ENCODE measurements at places on chromosomes 3 and 15.

DNA sequence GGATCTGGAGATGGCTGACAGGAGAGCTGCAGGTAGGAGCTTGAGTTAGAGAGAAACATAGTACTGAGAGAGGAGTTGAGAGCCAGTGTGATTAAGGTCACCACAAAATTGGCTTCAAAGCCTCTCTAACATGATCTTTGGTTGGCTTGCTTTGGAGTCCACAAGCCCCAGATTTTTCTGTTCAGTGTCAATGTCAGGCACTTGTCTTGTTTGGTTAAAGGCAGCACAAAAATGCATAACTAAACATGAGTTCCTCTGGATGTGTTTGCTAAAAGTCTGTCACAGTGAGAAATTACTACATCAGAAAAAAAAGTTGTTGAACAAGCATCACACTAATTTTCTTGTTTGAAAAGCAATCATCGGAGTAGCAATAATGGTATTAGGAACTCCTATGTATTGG, 440.5 kb downstream of the NTRK3 start:
- DNase-seq = no peak
- H3K4me3 ChIP-seq = no peak overlapping the region
- H3K4me1 ChIP-seq = no peaks in the 10 kb centered on the region
- H3K27me3 ChIP-seq = no peaks in the 10 kb centered on the region
- no peaks in the 10 kb centered on the region for H3K36me3 ChIP-seq

DNA sequence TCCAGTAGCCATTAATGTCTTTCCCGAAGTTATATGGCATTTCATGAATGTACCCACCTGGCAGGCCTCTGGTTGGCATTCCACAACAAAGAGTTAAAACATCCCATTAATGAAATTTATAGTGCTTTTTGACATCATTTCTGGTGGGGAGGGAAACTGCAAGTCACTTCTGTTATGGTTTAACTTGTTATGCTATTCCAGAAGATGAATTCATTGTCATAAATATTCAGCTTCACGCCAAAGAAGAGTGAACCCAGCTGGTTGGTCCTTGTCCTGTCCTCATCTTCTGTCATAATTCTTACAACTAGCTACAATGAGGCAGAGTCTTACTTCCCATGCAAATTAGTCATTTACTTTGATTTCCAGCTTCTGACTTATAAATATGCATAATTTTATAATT, 471.5 kb downstream of the FGF12 start:
- no peak overlapping the region for H3K4me3 ChIP-seq
- H3K27ac ChIP-seq = no peak overlapping the region
- no peaks in the 10 kb centered on the region for H3K27me3 ChIP-seq
- DNase-seq = no peak

DNA sequence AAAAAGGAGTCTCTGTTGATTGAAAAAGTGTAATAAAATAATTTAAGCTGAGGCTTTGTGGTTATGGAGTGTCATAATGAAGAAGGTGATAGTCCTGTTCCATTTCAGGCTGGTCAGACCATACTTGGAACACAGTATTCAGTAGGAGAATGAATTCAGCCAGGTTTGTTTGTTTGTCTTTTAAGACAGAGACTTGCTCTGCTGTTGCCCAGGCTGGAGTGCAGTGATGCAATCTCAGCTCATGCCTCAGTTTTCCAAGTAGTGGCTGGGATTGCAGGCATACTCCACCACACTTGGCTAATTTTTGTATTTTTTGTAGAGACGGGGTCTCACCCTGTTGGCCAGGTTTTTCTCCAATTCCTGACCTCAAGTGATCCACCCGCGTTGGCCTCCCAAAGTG, 33.5 kb downstream of the IQGAP1 start:
- peaks cover 23% of the 10 kb centered on the region for H3K36me3 ChIP-seq
- peaks cover 46% of the 10 kb centered on the region for H3K4me1 ChIP-seq
- H3K27me3 ChIP-seq = no peaks in the 10 kb centered on the region
- no peak overlapping the region for H3K4me3 ChIP-seq
- H3K27ac ChIP-seq = no peak overlapping the region

DNA sequence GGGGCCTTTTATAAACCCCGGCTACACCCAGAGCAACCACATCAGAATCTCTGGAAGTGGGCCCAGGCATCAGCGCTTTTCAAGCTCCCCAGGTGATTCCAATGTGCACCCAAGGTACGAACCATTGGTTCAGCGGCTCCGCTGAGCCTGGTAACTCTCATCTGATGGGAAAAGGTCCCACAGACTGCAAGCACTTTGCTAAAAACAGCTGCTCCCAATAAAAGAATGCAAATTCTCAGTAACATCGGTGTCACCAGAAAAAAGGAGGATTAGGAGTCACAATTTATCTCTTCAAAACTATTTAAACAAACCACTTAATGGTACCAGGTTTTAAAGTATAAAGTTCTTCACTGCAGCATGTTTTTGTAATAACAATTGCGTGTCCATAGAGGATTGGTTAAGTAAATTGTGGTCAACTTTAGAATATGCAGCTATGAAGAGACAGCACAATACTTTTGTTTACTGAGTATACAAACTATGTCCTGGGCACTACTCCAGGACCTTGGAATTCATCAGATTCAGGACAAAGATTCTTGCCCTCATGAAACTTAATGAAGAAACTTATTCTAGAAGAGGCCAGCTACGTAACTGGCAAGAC, 660.7 kb upstream of the ADAMTS9 start:
- no peak overlapping the region for H3K27ac ChIP-seq
- no peak for DNase-seq
- no peaks in the 10 kb centered on the region for H3K27me3 ChIP-seq
- no peak overlapping the region for H3K4me3 ChIP-seq
- no peaks in the 10 kb centered on the region for H3K4me1 ChIP-seq

DNA sequence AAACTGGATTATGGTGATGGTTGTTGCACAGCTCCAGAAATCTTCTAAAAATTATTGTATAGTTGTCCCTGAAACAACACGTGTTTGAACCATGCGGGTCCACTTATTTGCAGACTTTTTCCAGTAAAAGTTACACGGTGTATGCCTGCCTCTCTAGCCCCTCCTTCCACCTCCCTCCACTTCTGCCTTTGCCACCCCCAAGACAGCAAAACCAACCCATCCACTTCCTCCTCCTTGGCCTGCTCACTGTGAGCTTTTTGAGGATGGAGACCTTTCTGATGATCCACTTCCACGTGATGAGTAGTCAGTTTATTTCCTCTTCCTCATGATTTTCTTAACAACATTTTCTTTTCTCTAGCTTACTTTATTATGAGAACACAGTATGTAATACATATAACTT, 5.4 kb downstream of the CYFIP1 start:
- peaks cover 3% of the 10 kb centered on the region for H3K36me3 ChIP-seq
- no peak overlapping the region for H3K4me3 ChIP-seq
- peaks cover 16% of the 10 kb centered on the region for H3K4me1 ChIP-seq
- DNase-seq = no peak
- no peak overlapping the region for H3K27ac ChIP-seq
- peaks cover 15% of the 10 kb centered on the region for H3K27me3 ChIP-seq

DNA sequence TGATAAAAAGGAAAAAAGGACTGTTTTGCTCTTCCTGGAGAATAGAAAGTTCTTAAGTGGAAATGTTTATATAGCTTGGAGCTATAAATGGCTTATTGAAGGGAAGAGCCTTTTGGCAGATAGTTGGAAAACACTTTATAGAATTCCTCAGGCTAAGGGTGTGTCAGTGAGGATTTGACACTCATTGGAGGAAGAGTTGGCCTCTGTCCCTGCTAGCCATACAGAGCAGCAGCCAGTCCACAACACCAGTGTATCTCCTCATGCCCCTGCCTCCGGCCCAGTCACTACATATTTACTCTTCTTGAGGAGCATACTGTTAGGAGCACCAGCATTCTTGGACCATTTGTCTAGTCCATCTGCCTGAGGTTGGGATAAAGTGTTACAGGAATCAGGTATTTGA, 36.2 kb downstream of the KLHL18 start:
- H3K4me1 ChIP-seq = peaks cover 5% of the 10 kb centered on the region
- no peak overlapping the region for H3K4me3 ChIP-seq
- peaks cover 13% of the 10 kb centered on the region for H3K36me3 ChIP-seq
- H3K27ac ChIP-seq = no peak overlapping the region

GRCh38 chr3:99313485-99313884, 324.9 kb upstream of the COL8A1 start:
- no peaks in the 10 kb centered on the region for H3K27me3 ChIP-seq
- no peaks in the 10 kb centered on the region for H3K4me1 ChIP-seq
- H3K36me3 ChIP-seq = no peaks in the 10 kb centered on the region
- no peak overlapping the region for H3K4me3 ChIP-seq
- H3K27ac ChIP-seq = no peak overlapping the region
- no peak for DNase-seq

GRCh38 chr3:5731100-5731499, 543.6 kb downstream of the EDEM1 start:
- H3K4me3 ChIP-seq = no peak overlapping the region
- no peak overlapping the region for H3K27ac ChIP-seq
- H3K4me1 ChIP-seq = no peaks in the 10 kb centered on the region
- no peaks in the 10 kb centered on the region for H3K36me3 ChIP-seq
- H3K27me3 ChIP-seq = no peaks in the 10 kb centered on the region

DNA sequence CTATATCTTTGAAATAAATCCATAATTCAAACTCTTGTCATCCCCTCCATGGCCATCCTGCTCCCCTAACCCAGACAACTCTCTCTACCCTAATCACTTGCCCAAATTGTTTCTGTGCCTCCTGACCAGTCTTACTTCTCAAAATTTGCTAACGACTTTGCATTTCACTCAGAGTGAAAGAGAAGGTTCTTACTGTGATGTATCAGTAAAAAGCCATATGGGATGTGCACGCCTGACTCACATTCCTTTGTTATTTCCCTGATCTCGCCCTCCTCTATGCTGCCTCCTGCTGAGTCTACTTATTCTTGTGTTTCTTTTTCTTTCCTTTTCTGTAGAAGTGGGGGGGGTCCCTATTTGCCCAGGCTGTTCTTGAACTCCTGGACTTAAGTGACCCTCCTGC, 487.2 kb upstream of the FRG2C start:
- no peak for DNase-seq
- H3K27me3 ChIP-seq = no peaks in the 10 kb centered on the region
- no peaks in the 10 kb centered on the region for H3K36me3 ChIP-seq
- no peaks in the 10 kb centered on the region for H3K4me1 ChIP-seq
- no peak overlapping the region for H3K4me3 ChIP-seq

GRCh38 chr3:170196833-170197232, 15.3 kb upstream of the PHC3 start:
- no peak overlapping the region for H3K4me3 ChIP-seq
- no peaks in the 10 kb centered on the region for H3K36me3 ChIP-seq
- no peak for DNase-seq
- H3K27me3 ChIP-seq = peaks cover 26% of the 10 kb centered on the region
- H3K27ac ChIP-seq = no peak overlapping the region
- H3K4me1 ChIP-seq = no peaks in the 10 kb centered on the region

DNA sequence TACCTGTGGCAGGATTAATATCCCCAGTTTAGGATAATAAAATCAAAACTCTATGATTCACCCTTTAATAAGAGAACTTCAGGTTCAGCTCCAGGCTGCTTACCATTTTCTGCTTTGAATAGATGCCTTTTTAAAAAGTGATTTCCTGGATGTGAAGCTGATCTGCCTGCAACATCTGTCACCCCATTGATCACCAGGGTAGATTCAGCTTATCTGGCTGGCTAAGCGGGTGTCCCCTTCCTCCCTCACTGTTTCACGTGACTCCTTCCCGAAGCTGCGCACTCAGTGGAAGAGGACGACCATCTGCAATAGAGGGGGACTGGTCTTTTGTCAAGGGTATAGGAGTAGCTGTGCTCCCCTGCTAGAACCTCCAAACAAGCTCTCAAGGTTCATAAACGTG, 128.1 kb downstream of the IL1RAP start:
- H3K27ac ChIP-seq = no peak overlapping the region
- DNase-seq = no peak
- peaks cover 28% of the 10 kb centered on the region for H3K36me3 ChIP-seq

DNA sequence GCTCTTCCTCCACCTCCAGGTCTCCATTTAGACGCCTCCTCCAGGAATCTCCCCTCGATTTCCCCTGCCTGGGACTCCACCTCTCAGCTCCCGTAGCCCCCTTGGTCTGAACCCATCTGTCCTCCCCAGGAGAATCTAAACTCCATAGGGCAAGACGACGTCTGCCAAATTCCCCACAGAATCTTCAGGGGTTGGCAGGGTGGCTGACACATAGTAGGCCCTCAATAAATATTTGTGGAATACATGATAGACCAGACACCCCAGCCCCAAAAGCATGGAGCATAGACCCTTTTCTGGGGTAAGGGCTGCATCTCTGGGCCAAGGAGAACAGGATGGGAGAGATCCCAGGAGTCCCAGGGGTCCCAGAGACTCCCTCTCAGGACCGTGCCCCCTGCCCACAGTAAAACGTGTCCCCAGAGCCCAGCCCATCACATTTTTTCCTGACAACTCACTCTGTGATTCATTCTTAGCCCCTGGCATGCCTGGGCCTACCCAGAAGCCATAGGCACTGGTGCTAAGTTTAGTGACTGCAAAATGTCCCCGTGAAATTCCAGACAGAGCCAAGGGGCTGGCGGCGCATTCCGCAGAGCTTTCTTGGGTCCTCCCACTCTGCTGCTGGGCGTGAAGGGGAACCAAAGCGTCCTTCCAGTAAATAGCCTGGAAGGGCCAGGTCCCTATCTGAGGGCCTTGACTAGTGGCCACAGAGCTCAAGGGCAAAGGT, 78.0 kb upstream of the SLC6A6 start:
- H3K4me3 ChIP-seq = no peak overlapping the region
- no peak for DNase-seq
- no peak overlapping the region for H3K27ac ChIP-seq
- no peaks in the 10 kb centered on the region for H3K4me1 ChIP-seq
- no peaks in the 10 kb centered on the region for H3K36me3 ChIP-seq
- H3K27me3 ChIP-seq = no peaks in the 10 kb centered on the region

Measured in T-helper 2 cell treated with Interferon-gamma antibody and Interleukin-4, amounts not matched to agents 5 μg/mL and 100 μg/mL, for 36 hours (primary cell).